ENCODE measurements at places on chromosomes 1 and 21. TPM values are rescaled to one million over a fixed set of nuclear protein-coding genes. Genes with fewer than 3 reads are reported as not detected.

TIMM17A gene
- 92.6 TPM for total RNA-seq

KRTAP13-2 gene
- total RNA-seq = not detected

DNA sequence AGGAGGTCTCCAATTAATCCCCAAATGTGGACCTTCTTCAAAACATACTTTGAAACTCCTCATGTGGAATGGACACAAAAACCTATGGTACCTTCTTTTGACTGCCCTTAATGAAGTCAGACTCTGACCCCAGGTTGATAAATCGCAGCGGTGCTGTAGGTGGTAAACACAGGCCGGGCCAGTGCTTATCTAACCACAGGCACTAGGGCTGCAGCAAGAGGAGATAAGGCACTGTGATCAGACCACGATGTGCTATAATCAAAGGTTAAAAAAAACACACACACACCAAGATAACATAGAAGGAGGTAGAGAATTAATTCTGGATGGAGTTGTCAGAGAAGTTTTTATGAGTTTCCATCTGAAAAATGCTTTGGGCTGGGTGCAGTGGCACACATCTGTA lies 52.3 kb upstream of the SIPA1L2 start:
- no peak overlapping the region for H3K27ac ChIP-seq
- H3K27me3 ChIP-seq = peaks cover 6% of the 10 kb centered on the region
- DNase-seq = no peak
- H3K4me3 ChIP-seq = no peak overlapping the region

- H3K4me3 ChIP-seq = no peak overlapping the region
- H3K27ac ChIP-seq = no peak overlapping the region
- H3K36me3 ChIP-seq = no peaks in the 10 kb centered on the region
- DNase-seq = no peak
Measured at GRCh38 chr1:28143496-28144202, 32.8 kb downstream of the PTAFR start.

DNA sequence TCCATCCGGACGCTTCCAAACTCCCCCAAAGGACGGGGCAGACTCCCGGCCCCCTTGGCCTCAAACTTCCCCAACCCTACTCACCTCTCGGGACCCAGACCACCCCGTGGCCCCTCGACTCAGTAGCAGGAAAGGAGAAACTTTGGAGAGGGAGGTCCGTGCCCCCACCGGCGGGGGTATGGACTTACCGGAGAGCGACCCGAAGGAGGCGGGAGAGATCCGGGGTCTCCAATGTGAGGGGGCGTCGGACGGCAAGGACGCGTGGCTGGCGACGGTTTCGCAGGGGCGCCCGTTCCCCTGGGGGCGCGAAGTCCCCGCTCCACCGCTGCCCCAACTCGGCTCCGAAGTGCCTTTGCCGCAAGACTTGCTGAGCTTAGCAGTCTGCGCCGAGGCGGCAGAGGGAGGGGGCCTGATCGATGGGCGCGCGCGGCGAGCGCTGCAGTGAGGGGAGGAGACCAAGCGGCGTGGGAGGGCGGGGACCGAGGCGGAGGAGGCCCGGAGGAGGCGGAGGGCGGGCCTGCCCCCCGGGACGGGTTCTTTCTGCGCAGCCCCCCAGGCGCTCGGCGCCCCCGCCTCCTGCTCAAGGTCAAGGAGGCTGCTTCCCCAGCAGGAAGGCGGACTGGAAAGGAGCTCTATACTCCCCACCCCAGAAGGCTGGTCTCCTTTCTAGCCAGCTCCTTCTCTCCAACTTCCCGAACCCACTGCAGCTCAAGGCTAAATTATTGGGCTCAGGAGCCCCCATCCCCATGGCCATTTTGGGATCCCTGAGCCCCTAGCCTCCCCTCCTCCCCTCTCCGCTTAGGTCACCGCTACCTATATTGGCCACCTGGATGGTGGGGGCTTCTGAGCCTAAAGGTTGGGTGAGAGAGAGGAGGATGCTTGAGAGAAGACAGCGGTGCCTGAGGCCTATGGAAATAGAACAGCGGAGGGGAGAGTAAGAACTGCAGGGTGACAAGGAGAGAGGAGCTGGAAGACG lies at the start of gene SYT2:
SYT2 (minus strand) TSS at position 385 of the 976 bp plus-strand sequence. CDS start 104,682 bp downstream, outside the sequence.
- no peaks in the 10 kb centered on the region for H3K4me1 ChIP-seq
- DNase-seq = no peak
- no peak within 1 kb of the TSS for H3K4me3 ChIP-seq
- no peaks in the 10 kb centered on the region for H3K36me3 ChIP-seq
- H3K27ac ChIP-seq = no peak within 1 kb of the TSS

GRCh38 chr1:193538003-193538354 lies 351.6 kb upstream of the B3GALT2 start:
- no peak overlapping the region for H3K4me3 ChIP-seq
- DNase-seq = no peak
- H3K36me3 ChIP-seq = peaks cover 12% of the 10 kb centered on the region
- no peaks in the 10 kb centered on the region for H3K27me3 ChIP-seq

DNA sequence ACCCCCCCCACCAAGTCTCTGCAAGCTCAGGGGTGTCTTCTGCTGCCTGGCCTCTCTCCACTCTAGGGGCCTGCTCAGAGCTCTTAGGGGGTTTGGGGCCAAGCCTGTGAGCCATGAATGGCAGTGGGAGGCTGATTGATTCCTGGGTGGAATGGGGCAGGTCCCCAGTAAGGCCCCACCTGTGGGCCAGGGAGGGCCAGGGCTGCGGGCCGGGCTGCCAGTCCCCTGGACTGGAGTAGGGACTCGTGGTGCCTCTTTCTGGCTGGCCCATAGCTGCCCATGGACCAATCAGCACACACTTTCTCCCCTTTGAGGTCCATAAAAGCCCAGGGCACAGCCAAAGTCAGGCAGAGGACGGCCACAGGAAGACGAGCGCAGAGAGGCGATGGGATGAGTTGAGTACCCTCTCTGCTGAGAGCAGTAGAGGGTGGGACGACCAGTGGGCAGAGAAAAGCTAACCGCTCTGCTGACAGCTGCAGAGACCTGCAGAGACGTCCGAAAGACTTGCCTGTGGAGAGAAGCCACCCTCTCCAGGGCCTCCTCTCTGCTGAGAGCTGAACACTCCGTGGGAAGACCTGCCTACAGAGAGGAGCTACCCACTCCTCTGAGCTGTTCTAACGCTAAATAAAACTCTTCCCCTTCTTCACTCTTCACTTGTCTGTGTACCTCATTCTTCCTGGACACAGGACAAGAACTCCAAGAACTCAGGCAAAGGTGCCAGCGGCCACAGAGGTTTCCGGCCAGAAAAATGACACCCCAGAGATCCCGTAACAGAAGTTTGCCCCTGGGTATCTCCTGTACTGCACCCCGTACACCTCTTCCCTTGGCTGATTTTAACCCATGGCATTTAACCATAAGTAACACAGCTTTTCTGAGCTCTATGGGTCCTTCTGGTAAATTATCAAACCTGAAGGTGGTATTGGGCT lies 38.2 kb upstream of the TARDBP start:
- no peak overlapping the region for H3K4me3 ChIP-seq
- no peaks in the 10 kb centered on the region for H3K36me3 ChIP-seq
- peaks cover 14% of the 10 kb centered on the region for H3K27me3 ChIP-seq
- no peak for DNase-seq
- H3K4me1 ChIP-seq = no peaks in the 10 kb centered on the region

GRCh38 chr21:33641352-33642026 lies at the start of gene CRYZL1:
CRYZL1 (minus strand) TSS chr21:33641741; CDS start chr21:33631551, 10,190 bp downstream.
- DNase-seq = peak; percentile 100
- H3K4me1 ChIP-seq = peaks cover 13% of the 10 kb centered on the region
- peak within 1 kb of the TSS; percentile 95 for H3K27ac ChIP-seq

GRCh38 chr1:16055613-16056520 lies 12.3 kb downstream of the CLCNKB start:
- H3K4me1 ChIP-seq = peaks cover 3% of the 10 kb centered on the region
- no peaks in the 10 kb centered on the region for H3K27me3 ChIP-seq
- H3K27ac ChIP-seq = no peak overlapping the region
- DNase-seq = peak; percentile 78

- H3K27ac ChIP-seq = no peak overlapping the region
- H3K4me3 ChIP-seq = no peak overlapping the region
- DNase-seq = no peak
Measured at GRCh38 chr1:150210706-150211105, 25.2 kb downstream of the ANP32E start.

DNA sequence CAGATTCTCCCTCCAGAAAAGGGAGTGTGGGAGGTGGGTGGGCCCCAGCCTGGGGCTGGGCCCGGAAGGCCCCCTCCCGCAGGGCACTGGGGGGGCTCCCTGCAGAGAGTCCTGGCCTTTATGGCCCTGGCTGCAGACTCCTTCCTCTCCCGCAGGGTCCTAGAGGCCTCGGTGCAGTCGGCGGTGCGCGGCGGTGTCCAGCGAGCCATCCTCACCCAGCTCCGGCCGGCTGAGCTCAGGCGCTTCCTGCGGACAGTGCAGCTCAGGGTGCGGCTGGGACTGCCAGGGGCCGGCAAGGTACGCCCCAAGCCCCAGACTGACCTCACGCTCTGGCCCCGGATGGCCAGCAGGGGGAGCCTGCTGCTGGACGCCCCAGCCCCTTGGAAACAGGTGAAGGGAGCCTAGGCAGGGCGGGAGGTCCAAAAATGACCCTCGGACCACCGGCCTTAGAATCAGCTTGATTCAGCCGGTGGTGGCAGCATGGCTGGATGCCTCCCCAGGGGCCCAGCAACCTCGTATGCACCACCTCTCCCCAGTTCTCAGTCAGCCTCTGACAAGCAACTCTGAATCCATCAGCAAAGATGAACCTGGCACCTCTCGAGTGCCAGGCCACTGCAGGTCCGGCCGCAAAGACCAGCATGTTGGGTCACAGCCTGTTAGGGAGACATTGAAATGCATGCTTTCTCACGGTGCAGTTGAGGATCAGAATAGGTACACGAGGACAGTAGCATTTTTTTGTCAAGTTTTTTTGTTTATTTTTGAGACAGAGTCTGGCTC lies 20.6 kb downstream of the MTHFR start:
- no peaks in the 10 kb centered on the region for H3K36me3 ChIP-seq
- DNase-seq = peak; percentile 30
- H3K4me3 ChIP-seq = no peak overlapping the region
- no peak overlapping the region for H3K27ac ChIP-seq
- peaks cover 3% of the 10 kb centered on the region for H3K4me1 ChIP-seq

All from activated T-helper 2 cell treated with anti-CD3 and anti-CD28 coated beads, Interferon-gamma antibody, Interleukin-2, Interleukin-4, amounts not matched to agents 10 μg/mL and 5 μg/mL and 100 μg/mL, durations not matched to agents 14 hours and 24 hours and 36 hours (primary cell).